ENCODE measurements at places on chromosomes 12 and 14. TPM values are rescaled to one million over a fixed set of nuclear protein-coding genes. Genes with fewer than 3 reads are reported as not detected.

DNA sequence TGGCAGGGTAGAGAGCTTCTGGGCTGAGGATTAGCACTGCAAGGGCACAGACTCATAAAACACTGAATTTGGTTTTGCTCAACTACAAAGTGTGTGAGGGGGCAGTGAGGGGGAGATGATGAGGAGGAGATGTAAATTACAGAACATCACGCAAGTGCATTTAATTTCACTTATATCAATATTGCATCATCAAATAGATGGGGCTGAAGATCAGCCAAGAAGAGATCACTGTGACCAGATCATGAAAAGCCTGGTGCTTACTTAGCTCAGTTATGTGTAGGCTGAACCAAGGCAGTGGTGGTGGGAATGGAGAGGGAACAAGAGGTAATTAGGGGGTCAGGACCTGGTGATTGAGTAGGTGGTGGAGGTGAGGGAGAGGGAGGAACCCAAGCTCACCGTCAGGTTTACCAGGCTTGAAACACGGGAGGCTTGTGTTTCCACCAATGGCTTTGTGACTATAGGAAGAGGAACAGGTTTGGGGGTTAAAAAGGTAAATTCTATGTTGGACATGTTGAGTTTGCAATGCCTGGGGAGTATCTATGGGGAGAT, 11.3 kb downstream of the FOS start:
- DNase-seq = no peak

DNA sequence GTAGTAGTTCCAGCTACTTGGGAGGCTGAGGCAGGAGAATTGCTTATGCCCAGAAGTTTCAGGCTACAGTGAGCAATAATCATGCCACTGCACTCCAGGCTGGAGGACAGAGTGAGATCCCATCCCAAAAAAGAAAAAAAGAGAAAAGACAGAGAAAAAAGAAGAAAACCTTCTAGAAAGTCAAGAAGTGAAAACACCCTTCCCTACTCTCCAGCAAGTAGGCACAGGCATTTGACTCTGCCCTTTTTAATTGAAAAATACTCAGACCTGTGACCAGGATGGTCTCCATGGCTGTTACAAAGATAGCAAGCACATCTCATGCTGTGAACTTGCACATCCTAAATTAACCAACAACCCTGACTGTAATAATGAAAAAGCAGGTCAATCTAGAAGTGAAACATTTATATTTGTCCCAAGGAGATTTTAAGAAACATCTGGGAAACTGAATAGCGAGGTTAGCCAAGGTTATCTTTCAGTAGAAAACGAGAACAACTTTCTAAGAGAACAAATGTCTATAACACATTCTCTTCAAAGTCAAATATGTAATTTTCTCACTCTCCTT, 2.0 kb downstream of the TMTC1 start:
- DNase-seq = no peak

The ZNF385A gene
- 0.73 TPM for total RNA-seq

The DIO2 gene
- total RNA-seq = not detected

GRCh38 chr12:44603701-44604100, 272.4 kb downstream of the NELL2 start:
- no peak for DNase-seq

GRCh38 chr14:56815745-56816144, 5.5 kb upstream of the OTX2 start:
- no peak for DNase-seq

DNA sequence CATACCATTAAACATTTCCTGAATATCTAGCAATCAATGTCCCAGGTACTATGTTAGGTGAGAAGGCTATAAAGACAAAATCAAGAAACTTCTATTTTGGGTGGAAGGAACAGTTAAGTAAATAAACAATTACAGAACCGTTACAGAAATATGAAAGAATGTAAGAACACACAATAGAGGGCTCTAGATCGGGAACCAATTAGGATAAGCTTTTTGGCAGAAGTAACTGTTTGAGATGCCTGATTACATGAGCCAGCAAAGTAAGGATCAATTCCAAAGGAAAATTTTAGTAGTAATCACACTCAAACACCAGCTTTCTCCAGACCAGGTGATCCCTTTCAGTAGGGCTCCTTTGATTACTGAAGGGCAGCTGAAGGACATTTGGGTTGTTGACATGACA, 33.9 kb downstream of the PPP1R12A start:
- no peak for DNase-seq

The SLC35F4 gene
- not detected for total RNA-seq

The CLEC4A gene
- not detected for total RNA-seq

DNA sequence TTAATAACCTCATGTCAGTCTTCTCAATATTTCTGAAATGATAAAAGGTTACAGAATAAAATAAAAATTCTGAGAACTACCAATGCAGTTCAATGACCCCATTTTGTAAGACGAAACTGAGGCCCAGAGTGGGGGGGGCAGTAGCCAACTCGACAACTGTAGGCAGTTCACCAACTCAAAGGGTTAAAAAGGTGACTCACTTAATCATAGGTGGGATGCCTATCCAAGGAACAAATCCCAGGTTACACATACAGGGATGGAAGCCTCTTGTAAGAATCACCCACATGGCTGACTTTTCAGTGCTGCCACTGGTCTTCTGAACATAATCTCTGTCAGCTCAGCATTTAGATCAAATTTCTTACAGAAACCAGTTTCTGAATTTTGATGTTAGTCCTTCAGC, 10.9 kb downstream of the PPM1H start:
- DNase-seq = no peak

The SLC38A2 gene
- total RNA-seq = 211 TPM

GRCh38 chr12:66092559-66093269, 37.8 kb downstream of the LLPH start:
- DNase-seq = peak; percentile 17
